ENCODE measurements at places on chromosomes 4 and X. TPM values are rescaled to one million over a fixed set of nuclear protein-coding genes. Genes with fewer than 3 reads are reported as not detected.
A peak's percentile ranks its signal among the peaks of the same experiment; 100 is the strongest.

GRCh38 chr4:167581449-167581965, 347.2 kb upstream of the SPOCK3 start:
- DNase-seq, result no peak

DNA sequence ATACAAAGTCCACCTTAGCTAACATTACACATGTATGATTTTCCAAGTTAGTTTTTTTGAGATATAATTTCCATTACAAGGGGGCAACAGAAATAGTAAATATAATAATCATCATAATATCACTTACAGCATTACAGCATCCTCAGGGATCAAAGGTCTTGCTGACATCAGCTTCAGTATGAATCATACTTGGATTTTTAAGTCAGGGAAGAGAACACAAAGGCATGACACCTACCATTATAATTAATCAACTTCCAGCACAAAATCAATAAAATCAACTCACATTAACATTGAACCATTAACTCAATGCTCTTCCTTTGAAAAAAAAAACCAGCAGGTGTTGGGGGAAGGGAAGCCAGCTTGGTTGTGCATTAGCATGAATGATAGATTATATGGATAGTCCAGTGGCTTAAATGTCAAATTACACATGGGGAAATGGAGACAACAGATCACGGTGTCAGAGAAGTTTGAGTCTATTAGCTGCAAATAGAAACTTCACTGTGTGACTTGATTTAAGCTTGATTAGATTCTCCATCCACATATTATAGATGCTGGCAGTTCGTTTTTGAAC, 66.9 kb upstream of the CAPN6 start:
- DNase-seq, result no peak

DNA sequence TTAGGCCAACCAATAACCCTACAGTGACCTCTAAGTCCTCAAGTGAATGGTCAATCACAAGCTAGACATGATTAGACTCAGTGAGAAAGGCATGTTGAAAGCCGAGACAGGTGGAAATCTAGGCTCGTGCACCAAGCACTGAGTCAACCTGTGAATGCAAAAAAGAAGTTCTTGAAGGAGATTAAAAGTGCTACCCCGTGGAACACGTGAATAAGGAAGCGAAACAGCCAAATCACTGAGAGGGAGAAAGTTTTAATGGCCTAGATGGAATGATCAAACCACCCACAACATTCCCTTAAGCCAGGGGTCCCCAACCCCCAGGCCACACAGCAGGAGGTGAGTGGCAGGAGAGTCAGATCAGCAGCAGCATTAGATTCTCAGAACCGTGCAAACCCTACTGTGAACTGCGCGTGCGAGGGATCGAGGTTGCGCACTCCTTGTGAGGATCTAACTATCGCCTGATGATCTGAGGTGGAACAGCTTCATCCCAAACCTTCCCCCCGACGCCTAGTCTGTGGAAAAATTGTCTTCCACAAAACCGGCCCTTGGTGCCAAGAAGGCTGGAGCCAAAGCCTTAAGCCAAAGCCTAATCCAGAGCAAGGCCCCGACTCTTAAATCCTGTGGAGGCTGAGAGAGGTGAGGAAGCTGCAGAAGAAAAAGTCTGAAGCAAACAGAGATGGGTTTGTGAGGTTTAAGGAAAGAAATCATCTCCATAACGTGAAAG, 19.5 kb upstream of the PDE6B start:
- DNase-seq, result no peak

DNA sequence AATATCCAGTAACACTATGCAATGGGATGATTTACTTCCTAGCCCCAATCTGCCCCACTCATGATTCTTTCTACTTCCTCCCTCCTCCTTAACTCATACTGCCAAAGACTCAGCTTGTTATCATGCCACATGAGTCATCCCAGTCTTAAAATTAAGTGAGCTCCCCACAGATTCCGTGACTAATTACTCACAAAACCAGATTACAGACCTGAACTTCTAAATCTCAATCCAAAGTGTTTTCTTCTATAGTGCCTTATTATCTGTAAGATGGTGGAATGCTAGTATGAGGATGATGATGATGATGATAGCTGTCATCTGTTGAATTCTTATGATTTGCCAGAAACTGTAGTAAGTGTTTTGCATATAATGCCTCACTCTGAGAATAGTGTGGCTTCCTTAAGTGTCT, 27.7 kb upstream of the GPC3 start:
- no peak for DNase-seq

GRCh38 chrX:31420302-31420701, 348.5 kb upstream of the FTHL17 start:
- DNase-seq, result no peak

DNA sequence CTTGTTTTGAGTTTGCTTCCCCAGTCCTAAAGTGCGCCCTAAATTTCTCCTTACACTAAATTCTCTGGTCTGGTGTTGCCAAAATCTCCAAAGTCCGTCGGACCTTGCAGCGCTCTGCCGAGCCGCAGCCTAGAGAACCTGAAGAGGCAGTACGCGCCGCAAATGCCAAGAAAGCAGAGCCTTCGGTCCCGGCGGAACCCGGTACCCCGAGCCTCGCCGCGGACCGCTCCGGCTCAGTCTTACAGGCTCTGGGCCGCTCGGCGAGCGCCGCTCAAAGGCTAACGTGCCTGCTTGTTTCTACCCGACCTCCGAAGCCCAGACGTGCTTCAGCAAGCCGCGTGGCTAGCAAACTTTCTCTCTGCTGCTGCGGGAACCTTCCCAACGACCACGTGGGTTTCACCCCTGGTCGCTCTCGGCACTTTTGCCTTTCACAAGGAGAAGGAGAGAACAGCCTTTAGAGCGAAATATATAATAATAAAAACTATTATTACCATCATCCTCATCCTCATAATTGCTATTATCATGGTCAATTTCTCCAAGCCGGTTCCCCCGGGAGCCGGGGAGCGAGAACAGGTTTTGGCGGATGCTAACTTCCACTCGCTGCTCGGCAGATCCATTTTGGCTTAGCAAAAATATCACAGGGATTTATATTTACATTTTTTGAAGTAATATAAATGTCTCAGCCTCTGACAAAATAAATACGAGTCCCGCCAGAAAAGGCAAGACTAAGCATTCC, 2.2 kb upstream of the HTR2C start:
- no peak for DNase-seq

DNA sequence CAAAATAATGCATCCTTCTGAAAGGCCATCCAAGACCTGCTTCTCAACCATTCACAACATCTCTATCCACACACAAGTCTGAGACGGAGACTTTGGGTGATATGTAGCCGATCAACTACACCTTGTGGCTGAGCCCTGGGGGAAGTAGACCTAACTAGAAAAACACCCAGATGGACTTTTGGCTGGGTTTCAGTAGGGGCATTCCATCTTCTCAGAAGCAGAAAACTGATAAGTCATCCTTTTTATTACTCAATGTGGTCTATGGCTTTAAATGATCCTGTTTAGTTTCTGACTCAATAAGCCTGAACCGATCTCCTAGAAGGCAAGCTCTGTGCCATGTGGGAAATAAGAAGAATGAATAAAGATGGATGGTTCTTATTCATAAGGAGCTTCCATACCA, 82.5 kb upstream of the AFF2 start:
- no peak for DNase-seq

GRCh38 chr4:140315970-140316369, 57.5 kb upstream of the SCOC start:
- DNase-seq, result no peak

GRCh38 chr4:122705009-122705408, 27.5 kb upstream of the BBS12 start:
- DNase-seq, result no peak

- no peak for DNase-seq
Measured at GRCh38 chr4:26132858-26133257, 188.0 kb upstream of the RBPJ start.

- no peak for DNase-seq
Measured at GRCh38 chr4:110032603-110033002, 119.9 kb downstream of the EGF start.

GRCh38 chr4:171534391-171534790, 278.8 kb upstream of the GALNTL6 start:
- no peak for DNase-seq

GRCh38 chr4:154465085-154465484, 26.5 kb downstream of the DCHS2 start:
- no peak for DNase-seq

- DNase-seq, result no peak
Measured at GRCh38 chr4:73456177-73457022, 20.4 kb downstream of the AFP start.

- peak; percentile 9 for DNase-seq
Measured at GRCh38 chrX:87515836-87516235, 1.8 kb upstream of the KLHL4 start.

DNA sequence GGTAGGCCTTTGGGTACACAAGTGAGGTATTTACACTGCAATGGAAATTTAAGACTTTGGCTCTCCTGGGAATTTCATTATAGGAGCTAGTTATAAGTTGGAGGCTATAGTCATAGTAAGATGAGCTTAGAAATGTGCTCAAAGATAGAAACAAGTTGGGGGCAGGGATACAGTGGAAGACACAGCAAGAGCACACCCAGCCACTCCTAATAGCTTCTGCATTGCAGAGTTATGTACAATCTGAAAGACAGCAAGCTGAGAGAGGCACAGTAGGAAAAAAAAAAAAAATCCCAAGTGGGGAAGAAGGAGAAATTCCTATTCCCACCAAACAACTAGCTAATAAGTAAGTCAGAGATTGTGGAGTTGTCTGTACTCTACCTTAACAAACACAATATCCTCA, 41.9 kb upstream of the TAF9B start:
- DNase-seq, result no peak

DNA sequence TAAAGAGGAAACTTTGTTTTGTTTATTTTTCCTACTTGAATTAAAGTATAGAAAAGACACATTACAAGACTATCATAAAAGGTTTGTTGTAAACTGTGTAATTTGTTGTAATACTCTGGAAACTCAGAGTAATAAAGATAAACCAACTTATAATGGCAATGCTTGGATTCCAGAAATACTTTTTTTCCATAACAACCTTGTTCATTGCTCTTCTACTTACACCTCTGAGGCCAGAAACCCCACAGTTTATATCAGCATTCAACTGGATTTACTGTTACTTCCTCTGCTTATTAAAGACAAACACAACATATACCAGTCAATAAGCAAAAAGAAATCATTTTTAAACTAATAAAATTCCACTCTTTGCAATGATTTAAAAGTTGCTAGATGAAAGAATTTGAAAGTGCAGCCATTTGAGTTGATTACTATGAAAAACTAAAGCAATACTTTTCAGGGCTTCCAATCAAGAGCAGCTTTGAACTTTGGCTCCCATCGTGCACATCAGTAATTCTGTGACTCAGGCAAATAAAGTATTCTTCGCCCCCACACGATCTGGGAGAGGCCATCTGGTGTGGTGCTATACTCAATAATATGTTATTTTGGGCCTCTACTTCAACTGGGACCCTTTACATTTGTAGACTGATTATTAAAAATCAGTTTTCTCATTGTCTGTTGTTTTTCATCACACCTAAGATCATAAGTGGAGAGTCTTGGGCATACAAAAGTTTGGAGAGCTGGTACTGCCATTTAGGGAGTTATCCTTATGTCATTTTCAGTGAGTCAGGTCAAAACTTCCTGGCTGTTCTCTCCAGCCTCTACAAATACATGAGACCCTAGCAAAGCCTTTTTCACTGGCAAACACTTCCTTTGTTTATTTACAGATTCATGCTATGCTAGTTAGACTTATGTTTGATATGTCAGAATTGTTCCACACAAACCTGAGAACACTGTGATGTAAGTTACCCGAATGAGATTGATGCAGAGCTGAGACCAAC, 20.5 kb downstream of the DDIT4L start:
- peak; percentile 11 for DNase-seq

DNA sequence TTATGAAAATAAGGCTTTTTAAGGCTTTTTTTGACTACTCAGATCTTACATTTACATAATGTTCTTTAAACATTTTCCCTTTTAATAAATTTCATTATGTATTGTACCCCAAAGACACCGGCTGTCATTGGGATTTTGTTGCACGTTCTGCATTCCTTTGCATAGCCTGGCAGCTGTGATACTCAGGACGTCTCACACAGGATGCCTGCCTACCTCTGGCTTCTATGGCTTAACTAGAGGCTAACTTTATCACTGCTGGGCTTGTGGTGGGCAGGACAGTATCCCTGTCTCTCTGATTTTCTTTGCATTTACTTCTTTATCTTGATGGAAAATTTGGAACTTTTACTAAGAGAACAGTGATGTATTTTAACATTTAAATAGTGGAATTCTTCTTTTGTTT, 147.8 kb downstream of the BMPR1B start:
- DNase-seq, result no peak

DNA sequence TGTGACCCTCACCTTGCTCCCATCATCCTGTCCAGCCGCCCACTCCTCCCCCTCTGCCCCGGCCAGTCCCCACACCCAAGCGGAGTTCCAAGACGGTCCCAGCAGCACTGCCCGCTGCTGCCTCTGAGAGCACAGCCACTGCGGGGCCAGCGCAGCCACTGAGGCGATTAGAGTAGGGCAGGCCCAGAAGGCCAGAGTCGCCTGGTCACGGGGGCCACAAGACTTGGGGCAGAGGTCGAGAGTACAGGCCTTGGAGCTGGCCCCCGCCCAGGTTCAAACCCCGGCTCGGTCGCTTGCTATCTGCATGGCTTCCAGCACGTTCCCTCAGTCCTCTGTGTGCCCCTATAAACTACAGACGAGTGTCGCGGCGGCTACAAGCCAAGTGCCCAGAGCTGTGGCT, 53.2 kb upstream of the ADRA2C start:
- DNase-seq, result no peak

DNA sequence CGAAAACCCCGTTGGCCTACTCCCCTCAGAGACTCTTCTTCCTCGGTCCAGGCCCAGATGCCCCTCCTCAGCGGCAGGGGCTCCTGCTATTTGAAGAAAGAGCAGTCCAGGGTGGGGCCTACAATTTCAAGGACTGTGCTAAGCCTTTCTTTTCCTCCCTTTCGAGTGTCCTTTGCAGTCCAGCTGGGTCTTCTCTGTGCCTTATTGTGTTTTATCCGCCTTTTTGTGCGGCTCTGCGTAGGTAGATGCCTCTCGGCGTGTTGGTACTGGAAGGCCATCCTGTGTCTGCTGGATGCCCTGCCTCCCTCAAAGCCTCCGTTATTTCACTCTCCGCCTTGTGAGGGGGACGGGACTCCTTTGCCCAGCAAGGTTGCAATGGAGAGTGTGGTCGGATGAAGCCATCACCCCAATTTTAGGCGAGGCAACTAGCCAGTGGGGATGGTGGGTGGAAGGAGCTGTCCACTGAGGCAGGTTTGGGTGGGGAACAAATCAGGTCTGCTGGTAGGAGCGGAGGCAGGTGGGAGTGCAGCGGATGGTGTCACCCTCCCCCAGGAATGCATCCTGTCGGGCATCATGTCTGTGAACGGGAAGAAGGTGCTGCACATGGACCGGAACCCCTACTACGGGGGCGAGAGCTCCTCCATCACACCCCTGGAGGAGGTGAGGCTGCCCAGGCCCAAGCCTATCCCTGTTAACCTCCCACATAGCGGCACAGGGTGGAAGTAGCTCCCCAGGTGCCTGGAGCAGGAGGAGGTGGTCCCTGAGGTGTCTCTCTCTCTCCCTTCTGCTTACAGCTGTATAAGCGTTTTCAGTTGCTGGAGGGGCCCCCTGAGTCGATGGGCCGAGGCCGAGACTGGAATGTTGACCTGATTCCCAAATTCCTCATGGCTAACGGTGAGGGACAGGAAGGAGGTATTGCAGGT, 1.3 kb downstream of the GDI1 start:
- DNase-seq, result peak; percentile 10

- DNase-seq, result peak; percentile 65
Measured at GRCh38 chrX:101759000-101759399, 99.3 kb upstream of the ARMCX2 start.

CT45A2 gene
- not detected for total RNA-seq

ABCE1 gene
- 197 TPM for total RNA-seq

RNF212 gene
- total RNA-seq, result 0.85 TPM

PCDH7 gene
- total RNA-seq, result 0.28 TPM

CHST7 gene
- total RNA-seq, result 82.2 TPM

SHISA3 gene
- total RNA-seq, result 2.7 TPM

NKX3-2 gene
- total RNA-seq, result 0.05 TPM

PDE6B gene
- total RNA-seq, result 7.5 TPM

TRAPPC11 gene
- 45.6 TPM for total RNA-seq
